ENCODE measurements at places on chromosomes 5 and 9.

DNA sequence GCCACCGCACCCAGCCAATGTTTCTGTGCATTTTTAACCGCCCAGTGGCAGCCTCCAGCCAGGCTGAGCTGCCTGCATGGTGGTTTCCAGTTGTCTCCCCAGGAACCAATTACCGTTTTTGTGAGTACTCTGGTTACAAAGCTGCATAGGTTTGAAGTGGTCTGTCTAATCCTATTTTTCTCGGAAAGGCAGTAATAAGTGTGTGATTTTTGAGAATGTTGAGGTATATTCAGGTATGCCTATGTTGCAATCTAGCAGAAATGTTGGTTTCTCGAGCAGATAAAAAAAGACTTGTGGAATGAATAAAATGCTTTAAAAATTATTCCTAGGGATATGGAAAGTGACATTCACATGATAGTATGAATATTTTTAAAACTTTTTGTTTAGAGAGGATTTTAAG, 41.5 kb upstream of the ANKH start:
- DNase-seq: no peak

DNA sequence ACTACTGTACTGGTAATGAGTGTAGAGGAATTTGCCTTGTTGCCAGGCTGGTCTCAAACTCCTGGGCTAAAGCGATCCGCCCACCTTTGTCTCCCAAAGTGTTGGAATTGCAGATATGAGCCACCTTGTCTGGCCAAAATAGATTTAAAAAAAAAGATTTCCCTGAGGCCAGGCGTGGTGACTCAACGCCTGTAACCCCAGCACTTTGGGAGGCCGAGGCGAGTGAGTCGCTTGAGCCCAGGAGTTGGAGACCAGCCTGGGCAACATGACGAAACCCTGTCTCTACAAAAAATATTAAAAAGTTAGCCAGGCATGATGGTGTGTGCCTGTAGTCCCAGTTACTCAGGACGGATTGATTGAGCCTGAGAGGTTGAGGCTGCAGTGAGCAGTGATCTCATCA, 62.5 kb downstream of the IPO11 start:
- DNase-seq: no peak

DNA sequence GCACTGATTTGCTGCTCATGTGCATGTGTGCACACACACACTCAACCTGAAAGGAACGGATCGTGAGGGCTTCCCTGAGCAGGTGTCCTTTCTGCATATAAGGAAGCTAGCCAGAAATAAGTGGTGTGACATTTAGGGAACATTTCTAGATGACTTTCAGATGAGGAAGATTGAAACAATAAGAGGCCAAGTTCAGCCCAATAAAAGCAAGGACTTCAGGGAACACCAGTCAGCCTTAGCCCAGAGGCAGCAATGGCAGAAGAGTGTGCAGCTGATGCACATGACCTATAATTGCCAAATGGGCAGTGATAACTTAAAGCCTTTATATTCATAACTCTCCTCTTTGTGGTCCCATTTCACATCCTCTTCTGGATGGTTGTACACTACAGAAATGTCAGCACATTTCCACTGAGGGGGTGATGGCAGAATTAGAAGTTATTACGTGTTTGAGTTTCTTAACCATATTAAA, 255.5 kb downstream of the TRIM32 start:
- DNase-seq: no peak

DNA sequence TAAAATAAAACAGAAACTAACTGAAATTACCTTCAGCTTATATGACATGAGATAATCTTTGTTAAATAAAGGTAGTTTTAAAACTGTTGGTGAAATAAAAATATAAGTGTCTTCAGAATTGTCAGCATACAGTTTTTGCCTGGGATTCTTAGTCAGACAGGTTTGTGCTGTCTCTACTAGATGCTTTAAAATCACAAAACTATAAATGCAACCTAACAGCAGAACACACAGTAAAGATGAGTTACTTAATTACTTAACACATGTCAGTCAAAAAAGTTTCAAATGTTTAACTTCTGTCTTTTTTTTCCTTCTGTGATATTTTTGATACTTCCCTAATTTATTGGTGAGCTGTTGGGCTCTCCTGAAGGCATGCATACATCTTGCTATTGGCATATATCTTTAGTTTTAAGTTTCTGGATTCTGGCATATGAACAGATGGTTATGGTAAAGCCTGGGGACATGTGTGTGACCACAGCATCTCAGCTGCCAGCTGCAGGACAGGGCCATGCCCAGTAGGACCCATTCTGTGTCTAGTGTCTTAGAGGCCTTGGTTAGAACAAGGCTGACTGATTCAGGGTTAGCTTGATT, 231.1 kb upstream of the NUDT12 start:
- no peak for DNase-seq

DNA sequence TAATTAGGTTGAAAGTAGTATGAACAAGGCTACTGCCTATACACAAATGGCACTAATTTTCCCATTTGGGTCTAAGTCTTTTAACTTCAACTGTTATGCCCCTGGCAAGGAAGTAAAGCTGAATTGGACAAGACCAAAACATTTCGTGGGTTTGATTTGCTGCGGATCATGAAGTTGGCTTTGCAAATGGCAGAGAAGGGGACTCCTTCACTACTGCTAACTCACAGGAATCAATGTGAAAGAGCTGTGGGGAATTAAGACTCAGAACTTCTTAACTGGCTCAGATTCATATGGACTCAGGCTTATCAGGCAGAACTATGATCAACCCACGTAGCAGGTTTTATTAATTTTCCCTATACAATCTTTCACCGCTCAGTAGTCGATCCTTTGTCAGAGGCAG, 73.8 kb upstream of the IFNE start:
- DNase-seq: no peak

- no peak for DNase-seq
These were observed 45.2 kb downstream of the DIAPH1 start for GRCh38 chr5:141573489-141574121.

- no peak for DNase-seq
These were observed 118.6 kb downstream of the ARRDC3 start for GRCh38 chr5:91264311-91265051.

DNA sequence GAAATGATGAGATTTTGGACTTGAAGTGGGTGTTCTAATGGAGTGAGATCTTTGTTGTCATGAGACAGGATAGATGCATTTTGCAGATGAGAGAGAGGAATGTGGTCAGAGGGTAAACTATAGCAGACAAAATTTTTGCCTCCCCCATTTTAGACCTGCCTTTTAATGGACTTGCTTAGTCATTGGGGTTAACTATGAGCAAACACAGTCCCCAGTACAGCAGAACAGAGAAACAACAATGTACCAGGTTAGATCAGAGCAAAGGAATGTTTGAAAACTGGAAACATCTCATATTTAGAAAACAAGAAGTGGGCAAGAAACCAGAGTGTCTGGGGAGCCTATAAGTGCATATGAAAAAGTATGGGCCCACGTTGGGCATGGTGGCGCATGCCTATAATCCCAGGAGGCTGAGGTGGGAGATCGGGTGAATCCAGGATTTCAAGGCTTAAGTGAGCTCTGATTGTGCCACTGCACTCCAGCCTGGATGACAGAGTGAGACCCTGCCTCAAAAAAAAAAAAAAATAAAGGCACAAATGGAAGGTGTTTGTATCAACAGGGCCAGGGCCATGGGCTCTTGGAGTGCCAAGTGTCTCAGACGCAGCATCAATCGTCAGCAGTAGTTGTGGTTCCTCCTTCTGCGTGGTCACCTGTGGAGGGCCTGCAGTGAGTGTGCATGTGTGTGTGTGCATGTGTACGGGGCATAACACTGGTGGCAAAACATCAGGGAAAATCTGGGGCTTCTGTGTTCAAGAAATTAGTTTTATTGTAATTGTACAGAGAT, 214.4 kb upstream of the S1PR3 start:
- DNase-seq: no peak

GRCh38 chr5:117833691-117834090, 1154.7 kb downstream of the DTWD2 start:
- peak; percentile 67 for DNase-seq

DNA sequence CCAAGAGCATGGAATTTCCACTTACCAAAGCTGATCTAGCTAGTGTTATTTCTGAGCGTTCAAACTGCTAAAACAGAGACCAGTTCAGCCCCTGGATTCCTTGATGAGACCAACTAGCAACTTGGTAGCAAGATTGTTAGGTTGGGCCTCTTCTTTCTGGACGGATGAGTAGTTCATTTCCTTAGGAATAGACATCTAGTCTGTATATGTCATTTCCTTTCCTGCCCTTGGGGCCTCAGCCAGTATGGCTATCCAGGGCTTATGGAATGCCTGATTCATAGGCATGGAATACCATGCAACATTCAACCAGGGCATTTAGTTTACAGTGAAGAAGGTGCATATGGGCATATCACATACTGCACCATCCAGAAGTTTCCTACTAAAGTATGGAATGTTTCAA, 14.5 kb upstream of the LPAR1 start:
- no peak for DNase-seq

GRCh38 chr5:57772512-57772911, 289.9 kb upstream of the ACTBL2 start:
- no peak for DNase-seq

GRCh38 chr9:9623506-9623905, 989.3 kb downstream of the PTPRD start:
- DNase-seq: no peak

- no peak for DNase-seq
These were observed 216.8 kb upstream of the IER5L start for GRCh38 chr9:129394886-129395279.

DNA sequence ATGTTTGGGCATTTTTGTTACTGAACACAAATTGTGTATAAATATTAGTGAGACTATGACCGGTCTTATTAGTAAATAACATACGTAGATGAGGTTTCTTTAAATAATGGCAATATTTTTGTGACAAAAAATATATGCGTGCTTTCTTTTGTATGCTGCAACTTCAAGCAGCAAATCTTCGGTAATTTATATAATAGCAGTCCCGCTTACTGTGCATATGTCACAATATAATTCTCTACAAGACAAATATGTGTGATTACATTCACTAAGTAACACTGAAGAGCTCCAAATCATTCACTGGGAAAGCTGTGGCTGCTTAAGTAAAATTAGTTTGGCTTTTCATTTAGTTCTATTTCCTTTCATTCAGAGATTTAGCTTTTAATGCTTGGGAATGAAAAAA, 376.0 kb downstream of the CYLC2 start:
- DNase-seq: no peak

GRCh38 chr5:97998941-97999340, 774.5 kb upstream of the RGMB start:
- no peak for DNase-seq

- DNase-seq: no peak
These were observed 17.9 kb downstream of the PDZD2 start for GRCh38 chr5:31656806-31657205.

GRCh38 chr9:112043423-112043822, 131.7 kb downstream of the SUSD1 start:
- DNase-seq: no peak

DNA sequence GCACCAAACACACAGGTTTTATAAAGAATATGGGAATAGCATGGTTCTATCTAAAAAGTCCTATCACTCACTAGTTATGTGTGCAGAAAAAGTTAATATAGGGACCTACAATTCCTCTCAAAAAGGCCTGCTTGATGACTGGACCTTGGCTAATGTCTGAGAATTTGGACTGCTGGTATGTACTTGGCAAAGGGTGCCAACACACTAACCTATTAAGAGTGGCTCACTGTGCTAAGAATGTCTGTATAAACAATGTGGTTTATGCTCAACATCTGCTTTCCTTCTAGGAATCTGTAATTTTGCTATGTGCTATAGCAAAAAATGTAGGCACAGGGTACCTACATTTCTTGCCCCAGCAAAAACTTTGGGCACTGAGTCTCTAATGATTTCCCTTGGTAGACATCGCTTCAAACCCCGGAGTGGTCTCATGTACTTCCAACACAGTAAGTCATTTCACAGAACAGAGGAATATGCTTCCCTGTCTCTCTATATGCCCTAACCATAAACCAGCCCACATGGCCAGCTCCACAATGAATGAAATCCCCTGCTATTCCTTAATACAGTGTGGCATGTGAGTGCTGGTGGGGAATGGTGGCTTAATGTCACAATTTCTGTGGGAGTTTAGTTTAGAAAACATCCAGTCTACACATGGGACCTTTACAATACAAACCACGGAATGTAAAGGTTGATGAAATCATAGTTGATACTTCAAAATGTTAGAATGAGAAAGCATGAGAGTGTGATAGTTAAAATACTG, 101.7 kb downstream of the UBAP2 start:
- DNase-seq: no peak

- no peak for DNase-seq
These were observed 11.0 kb upstream of the PLAC8L1 start for GRCh38 chr5:146116361-146116760.

GRCh38 chr5:176543428-176544182, 5.5 kb upstream of the CDHR2 start:
- peak; percentile 74 for DNase-seq

- DNase-seq: peak; percentile 75
These were observed at the start of gene IGFBPL1 for GRCh38 chr9:38423973-38424843. TSS of gene IGFBPL1 (minus strand) at chr9:38424454. CDS start at chr9:38424424, 30 bp downstream.

DNA sequence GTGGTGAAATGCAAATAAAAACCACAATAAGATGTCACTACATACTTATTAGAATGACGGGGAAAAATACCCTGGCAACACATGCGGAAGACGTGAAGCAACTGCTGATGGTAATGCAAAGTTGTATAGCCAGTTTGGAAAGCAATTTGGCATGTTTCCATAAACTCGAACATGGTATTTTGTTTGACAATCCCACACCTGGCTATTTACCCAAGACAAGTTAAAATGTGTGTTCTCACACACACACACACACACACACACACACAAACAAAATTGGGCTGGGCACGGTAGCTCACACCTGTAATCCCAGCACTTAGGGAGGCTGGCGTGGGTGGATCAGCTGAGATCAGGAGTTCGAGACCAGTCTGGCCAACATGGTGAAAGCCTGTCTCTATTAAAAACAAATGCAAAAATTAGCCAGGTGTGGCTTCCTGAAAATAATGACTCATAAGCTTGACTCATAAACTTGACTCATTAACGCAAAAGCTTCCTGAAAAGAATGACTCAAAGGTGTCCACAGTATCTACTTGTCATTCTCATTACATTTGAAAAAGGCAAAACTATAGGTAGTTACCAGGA, 456.5 kb downstream of the CDH18 start:
- DNase-seq: no peak

DNA sequence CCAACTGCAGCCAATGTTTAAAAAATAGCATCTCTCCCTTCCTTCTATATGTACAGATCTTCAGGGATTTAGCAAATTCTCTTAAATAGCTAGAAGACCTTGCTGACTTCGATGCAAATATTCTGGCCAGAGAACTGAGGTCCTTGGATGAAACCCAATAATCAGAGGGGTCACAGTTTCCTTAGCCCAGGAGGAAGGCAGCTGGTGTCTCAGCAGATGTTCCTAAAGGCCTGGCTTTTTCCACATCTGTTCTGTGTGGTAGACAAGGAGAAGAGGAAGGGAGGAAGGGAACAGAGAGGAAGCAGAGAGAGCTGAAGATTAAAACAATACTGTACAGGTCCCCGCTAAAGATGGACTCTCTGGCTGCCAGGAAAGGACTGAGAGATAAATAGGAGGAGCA, 33.1 kb downstream of the BOD1 start:
- no peak for DNase-seq

GRCh38 chr9:127181315-127181580, 58.8 kb upstream of the ANGPTL2 start:
- no peak for DNase-seq

- DNase-seq: no peak
These were observed 32.3 kb upstream of the TMEM171 start for GRCh38 chr5:73088026-73088425.

GRCh38 chr5:145943674-145944121, 7.3 kb downstream of the SH3RF2 start:
- DNase-seq: peak; percentile 50

All from NCI-H446 (cell line).